Osteocyte (in vitro differentiated cells): ENCODE measurements at places on chromosomes 16 and 17. TPM values are rescaled to one million over a fixed set of nuclear protein-coding genes. Genes with fewer than 3 reads are reported as not detected.

DNA sequence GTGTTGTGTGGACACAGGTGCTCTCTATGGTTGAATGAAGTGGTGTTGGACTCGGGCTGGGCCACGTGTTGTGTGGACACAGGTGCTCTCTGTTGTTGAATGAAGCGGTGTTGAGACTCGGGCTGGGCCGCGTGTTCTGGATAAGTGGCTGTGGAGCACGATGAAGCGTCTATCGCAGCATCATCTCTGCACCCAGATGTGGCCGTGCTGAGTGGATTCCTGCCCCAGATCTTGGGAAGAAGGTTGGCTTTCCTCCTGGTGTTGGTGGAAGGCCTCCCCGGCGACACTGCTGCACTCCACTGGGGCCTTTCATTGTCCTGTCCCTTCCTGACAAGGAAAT, 69.1 kb downstream of the RPTOR start:
- H3K4me1 ChIP-seq, result peaks cover 2% of the 10 kb centered on the region
- no peak overlapping the region for H3K4me3 ChIP-seq
- DNase-seq, result no peak
- H3K27me3 ChIP-seq, result no peaks in the 10 kb centered on the region

CPPED1 gene
- 17.8 and 18.2 TPM in 2 replicates for total RNA-seq

- no peak for DNase-seq
- H3K4me3 ChIP-seq, result peak overlapping the region; percentile 40
- H3K36me3 ChIP-seq, result no peaks in the 10 kb centered on the region
- H3K27ac ChIP-seq, result no peak overlapping the region
- peaks cover 29% of the 10 kb centered on the region for H3K4me1 ChIP-seq
These were observed 1.4 kb upstream of the RHBDL3 start for GRCh38 chr17:32264140-32264799.

QRICH2 gene
- total RNA-seq, result 6.3 and 7.3 TPM in 2 replicates

DNA sequence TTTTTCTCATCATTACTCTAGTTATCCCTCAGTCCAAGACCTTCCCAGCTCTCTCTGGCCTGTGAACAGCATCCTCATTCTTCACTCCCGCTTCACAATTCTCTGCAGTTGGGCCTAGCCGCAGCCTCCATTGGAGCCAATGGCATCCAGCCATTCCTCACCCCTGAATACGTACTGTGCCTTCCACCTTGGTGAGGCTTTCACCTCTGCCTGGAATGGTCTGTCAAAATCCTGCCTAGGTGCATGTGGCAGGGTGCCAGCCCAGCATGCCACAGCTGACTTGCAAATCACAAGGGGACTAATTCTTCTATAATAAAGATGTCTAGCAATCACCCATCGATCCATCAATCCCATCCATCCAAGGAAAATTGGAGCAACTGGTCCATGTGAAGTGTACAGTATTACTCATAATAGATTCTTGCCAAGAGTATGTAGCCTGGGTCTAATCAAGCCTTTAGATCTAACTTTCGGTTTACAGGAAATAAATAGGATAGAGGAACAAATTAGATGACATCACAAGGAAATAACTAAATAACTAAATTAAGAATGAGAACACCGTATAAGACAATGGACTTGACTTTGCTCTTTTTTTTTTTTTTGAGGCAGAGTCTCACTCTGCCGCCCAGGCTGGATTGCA, 5.1 kb upstream of the CX3CL1 start:
- no peak overlapping the region for H3K4me3 ChIP-seq
- DNase-seq, result no peak
- H3K4me1 ChIP-seq, result peaks cover 2% of the 10 kb centered on the region
- H3K36me3 ChIP-seq, result no peaks in the 10 kb centered on the region
- H3K27me3 ChIP-seq, result peaks cover 34% of the 10 kb centered on the region
- no peak overlapping the region for H3K27ac ChIP-seq

GRCh38 chr17:77442976-77443747, 302.4 kb downstream of the SEC14L1 start:
- H3K36me3 ChIP-seq, result no peaks in the 10 kb centered on the region
- no peak overlapping the region for H3K4me3 ChIP-seq
- H3K4me1 ChIP-seq, result peaks cover 97% of the 10 kb centered on the region
- no peaks in the 10 kb centered on the region for H3K27me3 ChIP-seq

MYCBPAP gene
- total RNA-seq, result 0.46 and 0.81 TPM in 2 replicates

DNA sequence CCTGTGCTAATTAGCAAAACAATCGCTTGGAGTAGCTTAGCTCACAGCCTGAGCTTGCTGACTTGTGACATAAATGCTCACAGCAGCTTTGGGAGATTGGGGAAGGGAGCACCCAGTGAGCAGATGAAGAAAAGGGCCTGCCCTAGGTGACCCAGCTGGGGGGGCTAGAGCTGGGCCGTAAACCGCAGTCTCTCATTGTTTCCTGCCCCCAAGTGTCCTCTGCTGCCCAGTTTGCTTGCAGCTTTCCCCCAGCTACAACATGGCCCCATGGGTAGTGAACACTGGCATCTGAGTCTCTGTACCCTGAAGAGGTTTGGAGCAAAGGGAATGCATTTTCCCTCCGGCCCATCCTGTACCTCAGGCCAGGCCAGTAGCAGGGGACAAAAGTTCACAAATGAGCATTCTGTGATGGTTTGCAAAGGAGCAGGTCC, 349.4 kb downstream of the SLC39A11 start:
- no peak overlapping the region for H3K4me3 ChIP-seq
- H3K4me1 ChIP-seq, result peaks cover 5% of the 10 kb centered on the region
- no peak for DNase-seq
- H3K27ac ChIP-seq, result no peak overlapping the region

TAC4 gene
- total RNA-seq, result not detected in 2 replicates

ABCA5 gene
- 15.9 and 18.9 TPM in 2 replicates for total RNA-seq

PRSS8 gene
- total RNA-seq, result not detected in 2 replicates

DNA sequence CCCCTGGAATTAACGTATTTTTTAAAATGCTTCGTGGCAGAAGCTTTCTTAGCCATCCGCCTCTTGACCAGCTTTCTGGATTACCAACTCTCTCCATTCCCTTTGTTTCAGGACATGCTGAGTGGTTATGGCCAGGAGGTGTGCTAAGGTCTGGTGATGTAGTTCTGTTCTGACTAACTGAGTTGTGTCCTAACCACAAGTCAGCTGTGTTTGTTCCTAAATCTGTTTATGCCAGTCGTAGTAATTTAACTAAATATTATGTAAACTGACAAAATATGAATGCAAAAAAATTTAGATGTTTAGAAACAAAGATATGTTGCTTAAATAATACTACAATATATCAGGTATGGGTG, 61.6 kb downstream of the MRTFB start:
- H3K27ac ChIP-seq, result no peak overlapping the region
- H3K4me1 ChIP-seq, result peaks cover 2% of the 10 kb centered on the region
- H3K27me3 ChIP-seq, result no peaks in the 10 kb centered on the region
- no peak for DNase-seq
- H3K36me3 ChIP-seq, result no peaks in the 10 kb centered on the region

TBC1D3H gene
- total RNA-seq, result not detected in 2 replicates

ZNF232 gene
- total RNA-seq, result 7.9 and 8.5 TPM in 2 replicates

DNA sequence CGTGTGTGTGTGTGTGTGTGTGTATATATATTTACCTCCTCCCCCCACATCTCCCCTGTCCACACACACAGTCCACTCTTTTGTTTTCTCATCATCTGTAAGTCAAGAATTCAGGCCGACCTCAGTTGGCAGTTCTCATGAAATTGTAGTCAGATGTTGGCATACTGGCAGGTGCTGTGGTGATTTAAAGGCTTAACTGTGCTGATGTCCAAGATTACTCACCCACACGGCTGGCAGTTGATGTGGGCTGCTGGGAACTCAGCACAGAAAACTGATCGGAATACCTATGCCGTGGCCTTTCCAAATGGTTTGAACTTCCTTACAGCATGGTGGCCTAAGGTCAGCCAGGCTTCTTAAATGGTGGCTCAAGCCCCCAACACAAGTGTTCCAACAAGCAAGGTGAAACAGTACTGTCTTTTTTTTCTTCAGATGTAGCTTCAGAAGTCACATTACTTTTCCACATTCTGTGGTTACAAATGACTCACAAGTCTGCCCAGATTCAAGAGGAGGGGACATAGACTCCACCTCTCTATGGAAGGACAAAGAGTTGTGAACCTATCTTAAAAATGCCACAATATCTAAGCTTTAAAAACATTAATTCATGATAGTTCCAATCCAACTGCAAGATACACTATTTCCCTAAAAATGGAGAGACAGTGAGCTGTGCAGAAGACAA, 198.5 kb upstream of the HS3ST4 start:
- no peaks in the 10 kb centered on the region for H3K36me3 ChIP-seq
- no peaks in the 10 kb centered on the region for H3K4me1 ChIP-seq
- DNase-seq, result no peak
- no peak overlapping the region for H3K4me3 ChIP-seq
- no peak overlapping the region for H3K27ac ChIP-seq
- H3K27me3 ChIP-seq, result no peaks in the 10 kb centered on the region

GRCh38 chr17:34673516-34673915, 94.1 kb downstream of the TMEM132E start:
- no peak overlapping the region for H3K27ac ChIP-seq
- DNase-seq, result peak; percentile 65
- H3K4me1 ChIP-seq, result no peaks in the 10 kb centered on the region
- H3K4me3 ChIP-seq, result no peak overlapping the region

DNA sequence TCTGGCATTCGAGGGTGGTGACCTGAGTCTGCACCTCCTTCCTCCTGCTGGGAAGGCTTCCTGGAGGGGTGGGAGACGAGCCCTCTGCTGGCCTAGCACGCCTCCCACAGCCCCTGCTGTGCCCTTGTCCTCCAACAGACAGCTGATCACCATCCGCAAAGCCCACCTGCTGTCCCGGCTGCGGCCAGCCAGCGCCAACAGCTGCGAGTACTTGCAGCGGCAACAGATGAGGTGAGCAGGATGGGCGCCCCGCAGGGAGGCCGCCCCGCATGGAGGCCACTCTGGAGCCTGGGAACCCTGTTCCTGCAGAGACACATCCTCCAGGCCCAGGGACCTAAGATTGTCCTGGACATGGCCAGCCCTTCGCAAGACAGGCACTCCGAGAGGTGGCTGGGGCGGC, 21.6 kb downstream of the UBALD1 start:
- no peak overlapping the region for H3K27ac ChIP-seq
- peaks cover 6% of the 10 kb centered on the region for H3K27me3 ChIP-seq
- H3K4me1 ChIP-seq, result peaks cover 6% of the 10 kb centered on the region
- DNase-seq, result no peak
